ENCODE measurements at places on chromosomes 12 and 14. TPM values are rescaled to one million over a fixed set of nuclear protein-coding genes. Genes with fewer than 3 reads are reported as not detected.

Gene TNFAIP2
- 90.4 TPM for total RNA-seq

Gene ASB8
- total RNA-seq, result 79.9 TPM

- DNase-seq, result no peak
These were observed 38.9 kb downstream of the DMAC2L start for GRCh38 chr14:50350975-50351374.

DNA sequence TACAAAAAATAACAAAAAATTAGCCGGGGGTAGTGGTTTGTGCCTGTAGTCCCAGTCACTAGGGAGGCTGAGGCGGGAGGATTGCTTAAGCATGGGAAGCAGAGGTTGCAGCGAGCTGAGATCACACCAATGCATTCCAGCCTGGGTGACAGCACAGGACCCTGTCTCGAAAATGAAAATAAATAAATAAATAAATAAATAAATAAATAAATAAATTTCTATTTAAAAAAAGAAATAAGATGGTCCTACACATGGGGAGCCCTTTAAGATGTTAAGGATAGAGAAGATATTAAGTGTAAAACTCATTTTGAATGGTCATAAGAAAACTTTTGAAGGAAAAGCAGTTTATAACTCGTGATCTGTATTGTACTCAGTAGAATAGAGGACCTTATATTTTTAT lies 8.2 kb upstream of the MRPL42 start:
- no peak for DNase-seq

DNA sequence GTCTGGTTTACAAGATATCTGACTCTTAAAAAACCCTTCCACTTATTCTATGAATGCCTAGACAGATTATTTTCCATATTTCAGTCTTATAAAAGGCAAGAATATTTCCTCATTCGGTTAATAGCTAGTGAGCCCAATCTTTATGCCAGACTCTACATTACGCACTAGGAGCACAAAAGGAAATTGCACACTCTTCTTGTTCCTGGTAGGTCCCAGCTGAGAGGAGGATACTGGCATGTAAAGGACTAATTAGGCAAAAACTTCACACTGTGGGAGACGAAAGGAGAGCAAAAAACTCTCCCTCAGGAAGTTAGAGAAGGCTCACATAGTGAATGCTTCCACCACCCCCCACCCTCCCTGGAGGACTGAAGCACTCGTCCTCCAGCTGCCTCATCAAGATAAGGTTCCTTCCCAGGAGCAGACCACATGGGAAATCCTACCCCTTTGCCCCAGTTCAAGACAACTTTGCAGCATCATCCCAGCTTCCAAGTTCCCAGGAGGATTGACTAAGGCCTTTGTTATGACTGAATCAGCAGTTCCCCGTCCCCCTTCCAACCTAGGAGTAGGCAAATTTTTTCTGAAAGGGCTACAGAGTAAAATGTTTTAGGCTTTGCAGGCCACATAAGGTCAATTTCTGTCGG lies 14.5 kb downstream of the CAPZA3 start:
- DNase-seq, result peak; percentile 52

DNA sequence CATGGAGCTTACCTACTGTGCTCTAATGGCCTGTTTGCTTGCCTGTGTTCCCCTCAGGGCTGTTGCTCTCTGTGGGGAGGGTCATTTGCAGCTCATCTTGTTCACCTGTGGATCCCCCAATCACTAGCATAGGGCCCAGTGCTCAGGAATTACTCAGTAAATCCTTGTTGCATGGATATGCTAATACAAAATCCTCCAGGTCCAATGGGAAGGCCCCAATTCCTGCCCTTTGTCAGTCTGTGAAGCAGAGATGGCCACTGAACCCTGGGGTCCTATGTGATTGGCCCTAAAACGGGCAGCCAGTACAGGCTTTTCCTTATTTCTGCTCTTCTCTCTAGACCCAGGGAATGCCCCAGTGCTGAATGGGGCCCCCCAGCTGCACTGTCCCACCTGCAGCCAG lies 44.1 kb downstream of the FOS start:
- no peak for DNase-seq

Measured in MG63 (cell line).